Airway epithelial cell (primary cell): ENCODE measurements at places on chromosomes 13 and 19. TPM values are rescaled to one million over a fixed set of nuclear protein-coding genes. Genes with fewer than 3 reads are reported as not detected.

The SIAH3 gene
- total RNA-seq: not detected in 2 replicates

The FUT2 gene
- total RNA-seq: 10.4 and 10.5 TPM in 2 replicates

The LSR gene
- total RNA-seq: 85.6 and 108 TPM in 2 replicates

The ZNF420 gene
- total RNA-seq: 2.1 and 3.0 TPM in 2 replicates

The LGALS14 gene
- not detected in 2 replicates for total RNA-seq

The DCT gene
- total RNA-seq: not detected in 2 replicates

The TEX29 gene
- total RNA-seq: not detected in 2 replicates

The BRSK1 gene
- 1.6 and 5.0 TPM in 2 replicates for total RNA-seq
